ENCODE measurements at places on chromosomes 3 and 15.

- no peak for DNase-seq
Measured at GRCh38 chr3:138845181-138845601, 10.5 kb upstream of the PIK3CB start.

DNA sequence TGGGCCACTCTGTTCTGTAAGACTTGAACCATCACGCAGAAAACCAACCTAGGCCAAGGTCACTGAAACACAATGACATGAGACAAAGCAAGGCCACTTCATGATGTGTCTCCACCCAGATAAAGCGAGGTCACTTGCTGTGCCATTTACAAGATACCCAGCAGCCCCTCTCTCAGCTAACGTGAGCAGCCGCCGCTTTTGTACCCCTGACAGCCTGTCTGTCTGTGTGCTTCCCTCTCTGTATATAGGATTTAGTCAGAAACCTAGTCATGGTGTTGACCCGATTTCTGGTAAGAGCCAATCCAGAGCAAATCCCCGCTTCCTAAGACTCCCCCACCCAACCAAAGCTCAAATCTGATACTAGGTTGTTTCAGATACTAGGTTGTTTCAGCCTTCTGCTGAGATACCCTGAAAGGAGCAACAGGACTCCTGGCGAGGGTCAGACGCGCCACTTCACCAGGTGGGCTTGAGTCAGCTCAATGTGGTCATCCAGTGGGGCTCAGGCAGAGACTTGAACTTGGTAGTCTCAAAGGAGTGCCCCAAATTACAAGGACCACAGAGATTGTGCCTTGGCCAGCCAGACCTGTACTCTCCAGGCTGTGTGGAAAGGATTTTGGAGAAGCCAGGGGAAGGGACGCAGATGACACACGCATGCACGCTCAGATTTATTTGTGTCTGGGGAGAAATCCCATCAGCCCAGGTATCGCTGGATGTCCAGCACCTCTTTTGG is 3.1 kb upstream of the ZXDC start:
- no peak for DNase-seq

DNA sequence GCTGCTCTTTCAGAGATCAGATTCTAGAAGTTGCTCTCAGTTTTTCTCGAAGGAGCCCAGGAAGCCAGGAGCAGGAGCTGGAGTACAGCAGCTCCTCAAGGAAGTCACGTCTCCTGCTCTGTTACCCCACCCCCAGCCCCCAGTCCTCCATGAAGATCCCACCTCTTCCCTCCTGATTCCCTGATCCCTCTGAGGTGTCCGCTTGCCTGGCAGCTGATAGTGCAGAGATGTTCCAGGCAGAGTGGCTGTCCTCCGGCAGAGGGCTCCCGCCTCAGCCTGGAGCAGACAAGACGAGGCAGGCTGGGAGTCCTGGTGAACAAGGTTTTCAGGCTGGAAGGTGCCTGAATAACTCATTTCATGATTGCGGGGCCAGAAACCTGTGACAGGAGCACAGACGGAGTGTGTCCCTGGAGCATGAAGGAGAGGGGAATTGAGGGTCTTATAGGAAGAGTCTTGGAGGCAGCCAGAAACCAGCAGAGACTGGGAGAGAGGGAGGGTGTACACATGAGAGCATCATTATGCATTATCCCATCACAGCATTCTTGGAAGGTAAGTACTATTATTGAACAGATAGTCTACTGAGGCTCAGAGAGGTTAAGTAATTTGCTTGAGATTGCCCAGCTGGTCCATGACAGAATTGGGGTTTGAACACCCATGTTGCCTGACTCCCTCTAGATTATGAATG is 1.2 kb downstream of the HRH1 start:
- peak; percentile 11 for DNase-seq

GRCh38 chr3:48999085-48999858 is 7.9 kb upstream of the WDR6 start:
- no peak for DNase-seq

GRCh38 chr3:27590437-27591298 is 106.5 kb upstream of the SLC4A7 start:
- DNase-seq: no peak

GRCh38 chr3:46883054-46883829 is 5.7 kb downstream of the PTH1R start:
- no peak for DNase-seq

- DNase-seq: peak; percentile 34
Measured at GRCh38 chr15:63833021-63833696, 589 bp downstream of the HERC1 start.

DNA sequence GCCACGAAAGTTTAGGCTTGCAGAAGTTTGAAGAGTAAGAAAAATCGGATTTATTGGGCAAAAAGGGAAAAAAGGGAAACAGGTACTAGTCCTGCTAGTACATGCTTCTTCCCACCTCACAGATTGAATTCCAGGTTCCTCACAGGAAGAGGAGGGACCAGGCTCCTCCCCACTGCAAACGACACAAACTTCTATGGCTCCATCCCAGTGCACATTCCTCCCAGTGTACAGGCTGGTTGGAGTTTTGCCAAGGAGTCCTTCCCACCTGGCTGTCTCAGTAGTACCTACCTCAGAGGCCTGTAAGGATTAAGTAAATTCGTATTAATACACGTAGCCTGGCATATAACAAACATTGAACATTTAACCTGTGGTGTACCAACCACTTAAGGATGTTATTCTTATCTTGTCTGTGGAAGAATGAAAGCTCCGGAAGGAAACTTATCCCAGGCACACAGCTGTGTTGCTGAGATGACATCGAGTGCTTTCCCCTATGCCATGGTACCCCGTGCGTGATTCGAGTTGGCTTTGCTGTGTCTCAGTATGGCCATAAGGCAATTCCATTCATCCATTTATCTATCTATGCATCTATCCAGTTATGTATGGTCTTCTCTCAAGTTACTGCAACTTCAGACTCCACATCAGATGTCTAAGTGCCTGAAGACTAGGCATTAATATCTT is 294.3 kb downstream of the LRTM1 start:
- DNase-seq: no peak

- peak; percentile 32 for DNase-seq
Measured at GRCh38 chr3:48440590-48440958, 517 bp downstream of the TMA7 start.

DNA sequence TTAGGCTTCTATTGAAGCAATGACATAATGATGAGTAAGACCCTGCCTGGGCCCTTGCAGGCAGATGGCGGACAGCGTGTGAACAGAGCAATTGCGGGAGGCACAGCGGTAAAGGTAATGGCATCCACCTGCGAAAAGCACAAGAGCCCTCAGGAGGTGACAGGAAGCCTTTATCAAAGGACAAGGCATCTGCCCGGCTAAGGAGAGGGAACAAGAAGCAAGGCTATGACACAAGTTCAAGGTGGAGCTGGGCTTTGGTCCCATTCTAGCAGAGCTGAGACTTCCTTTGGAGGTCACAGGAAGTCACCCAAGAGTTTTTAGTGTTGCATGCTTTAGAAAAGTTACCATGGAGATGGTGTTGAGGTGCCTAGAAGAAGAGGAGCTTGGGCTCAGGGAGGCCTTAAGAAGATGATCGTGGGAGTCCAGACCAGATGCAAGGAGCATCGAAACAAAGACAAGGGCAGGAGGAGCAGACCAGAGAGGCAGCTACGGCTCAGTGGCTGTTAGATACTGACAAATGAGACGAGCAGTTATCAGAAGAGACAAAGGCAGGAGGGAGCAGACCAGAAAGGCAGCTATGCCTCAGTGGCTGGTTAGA is 34.5 kb downstream of the OSBPL10 start:
- no peak for DNase-seq

DNA sequence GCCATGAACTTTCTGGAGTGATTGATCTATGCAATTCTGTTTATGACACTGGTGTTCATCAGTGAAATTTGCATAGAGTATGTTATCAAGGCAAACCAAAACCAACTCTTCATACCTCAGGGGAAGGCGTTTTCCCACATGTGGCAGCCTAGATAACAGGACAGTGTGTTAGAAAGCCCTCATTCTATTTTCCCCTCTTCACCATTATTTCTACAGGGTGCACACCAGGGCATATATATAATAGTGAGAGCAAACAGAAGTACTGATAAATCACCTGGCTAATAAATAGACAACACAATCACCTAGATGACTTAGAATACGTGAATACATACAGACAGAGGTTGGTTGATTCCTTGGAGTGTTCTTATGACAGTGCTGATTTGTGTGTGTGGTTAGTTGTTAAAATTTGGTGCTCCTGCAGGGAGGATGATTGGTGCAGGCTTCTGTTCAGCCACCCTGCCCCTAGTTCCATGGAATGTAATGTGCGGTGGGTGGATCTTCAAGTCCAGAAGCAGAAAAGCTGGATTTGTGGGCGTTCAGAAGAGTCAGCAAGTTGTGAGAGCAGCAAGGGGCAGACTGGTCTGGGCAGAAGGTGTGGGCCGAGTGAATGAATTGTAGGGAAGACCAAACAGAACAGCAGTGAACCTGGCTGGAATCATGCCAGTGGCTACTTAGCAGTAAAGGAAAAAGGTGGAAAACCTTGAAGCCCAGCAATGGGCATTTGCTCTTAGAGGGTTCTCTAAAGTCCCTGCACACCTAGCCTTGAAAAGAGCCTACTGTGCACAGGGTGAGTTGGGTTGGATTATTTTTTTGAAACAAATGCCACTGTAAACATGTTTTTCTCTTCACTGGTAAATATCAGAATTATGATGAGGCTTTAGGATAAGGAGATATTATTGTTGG is 11.7 kb upstream of the RARRES1 start:
- DNase-seq: peak; percentile 98

GRCh38 chr3:187773233-187774184 is 28.2 kb upstream of the BCL6 start:
- no peak for DNase-seq

GRCh38 chr3:19931180-19931692 is 2.8 kb downstream of the EFHB start:
- peak; percentile 26 for DNase-seq

- no peak for DNase-seq
Measured at GRCh38 chr3:139975594-139976365, 40.8 kb downstream of the CLSTN2 start.

GRCh38 chr3:78348664-78349063 is 1308.8 kb downstream of the ROBO2 start:
- DNase-seq: no peak

GRCh38 chr3:57992452-57993213 is 15.6 kb upstream of the FLNB start:
- no peak for DNase-seq

DNA sequence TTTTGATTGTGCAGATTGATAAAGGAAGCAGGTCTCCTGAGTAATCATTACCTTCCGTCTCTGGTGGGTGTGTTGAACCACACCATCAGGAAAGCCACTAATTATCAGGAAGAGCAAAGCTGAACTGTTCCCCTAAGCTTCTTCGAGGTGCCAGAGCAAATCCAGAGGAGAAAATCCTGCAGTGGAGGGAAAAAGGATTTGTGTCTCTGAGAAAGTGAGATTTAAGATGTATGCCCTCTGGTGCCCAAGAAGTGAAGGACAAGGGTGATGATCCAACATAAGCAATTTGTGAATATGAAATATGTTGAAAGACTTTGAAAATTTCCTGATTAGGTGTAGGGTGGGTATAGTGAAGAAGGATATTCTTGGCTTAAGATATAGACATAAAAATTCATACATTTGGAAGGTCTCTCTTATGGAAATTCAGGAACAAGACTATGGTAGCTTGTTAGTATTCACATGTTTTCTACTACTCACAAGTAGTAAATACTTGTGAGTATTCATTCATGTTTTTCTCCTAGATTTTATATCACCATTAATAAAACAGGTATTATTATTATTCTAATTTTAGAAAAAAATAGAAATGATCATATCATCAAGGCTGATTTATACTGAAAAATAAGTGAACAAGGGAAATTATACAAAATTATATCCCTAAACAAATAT is 34.8 kb downstream of the COMMD2 start:
- DNase-seq: peak; percentile 57

GRCh38 chr3:169334991-169335390 is 328.5 kb downstream of the MECOM start:
- no peak for DNase-seq

DNA sequence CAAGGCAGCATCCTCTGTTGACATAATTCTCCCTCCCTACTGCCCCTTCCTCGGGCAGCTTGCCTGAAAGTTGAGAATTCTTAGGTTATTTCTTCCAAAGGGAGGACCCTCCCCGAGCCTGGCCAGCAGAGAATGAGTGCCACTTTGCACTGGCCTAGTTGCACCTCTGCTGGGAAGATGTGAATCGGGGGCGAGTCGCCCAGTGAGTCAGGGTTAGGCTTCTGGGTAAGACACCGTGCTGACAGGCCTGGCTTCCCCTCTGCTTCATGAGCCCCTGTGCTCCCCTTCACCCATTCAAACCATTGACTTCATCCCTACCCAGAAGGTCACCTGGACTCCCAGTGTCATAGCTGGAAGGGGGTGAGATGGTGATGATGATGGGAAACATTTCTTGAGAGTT is 82.3 kb downstream of the AAGAB start:
- DNase-seq: no peak

DNA sequence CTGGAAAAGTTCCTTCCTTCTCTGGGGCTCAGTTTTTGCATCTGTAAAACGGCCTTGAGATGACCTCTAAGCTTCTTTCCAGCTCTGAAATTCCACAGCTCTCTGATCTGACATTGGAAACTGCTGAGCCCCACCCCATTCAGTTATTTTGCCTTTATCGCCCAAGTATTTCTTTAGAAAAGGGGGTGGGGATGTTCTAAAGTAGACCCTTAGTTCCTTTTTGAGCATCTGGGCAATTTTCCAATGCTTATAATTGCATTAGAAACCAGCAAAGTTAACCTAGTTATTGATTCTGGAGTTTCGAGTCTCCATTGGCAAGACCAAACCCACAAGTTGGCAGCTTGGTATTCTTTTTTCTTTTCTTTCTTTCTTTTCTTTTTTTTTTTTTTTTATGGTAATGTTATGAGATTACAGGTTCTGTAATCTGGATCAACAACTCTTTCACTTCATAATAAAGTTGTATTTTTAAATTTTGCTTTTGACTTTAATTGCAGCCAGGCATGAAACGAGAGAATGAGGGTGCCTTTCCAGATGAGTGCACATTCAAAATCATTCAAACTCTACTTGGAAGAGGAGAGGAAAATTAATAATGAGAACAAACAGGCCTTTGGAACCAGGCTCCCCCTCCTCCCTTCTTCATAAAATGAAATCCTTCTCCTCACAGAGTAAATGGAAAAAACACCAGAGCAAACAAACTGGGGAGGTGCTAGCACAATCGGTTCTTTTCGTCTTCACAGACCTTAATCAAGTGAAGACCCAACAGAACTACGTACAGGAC is 76.8 kb upstream of the LRIG1 start:
- no peak for DNase-seq

DNA sequence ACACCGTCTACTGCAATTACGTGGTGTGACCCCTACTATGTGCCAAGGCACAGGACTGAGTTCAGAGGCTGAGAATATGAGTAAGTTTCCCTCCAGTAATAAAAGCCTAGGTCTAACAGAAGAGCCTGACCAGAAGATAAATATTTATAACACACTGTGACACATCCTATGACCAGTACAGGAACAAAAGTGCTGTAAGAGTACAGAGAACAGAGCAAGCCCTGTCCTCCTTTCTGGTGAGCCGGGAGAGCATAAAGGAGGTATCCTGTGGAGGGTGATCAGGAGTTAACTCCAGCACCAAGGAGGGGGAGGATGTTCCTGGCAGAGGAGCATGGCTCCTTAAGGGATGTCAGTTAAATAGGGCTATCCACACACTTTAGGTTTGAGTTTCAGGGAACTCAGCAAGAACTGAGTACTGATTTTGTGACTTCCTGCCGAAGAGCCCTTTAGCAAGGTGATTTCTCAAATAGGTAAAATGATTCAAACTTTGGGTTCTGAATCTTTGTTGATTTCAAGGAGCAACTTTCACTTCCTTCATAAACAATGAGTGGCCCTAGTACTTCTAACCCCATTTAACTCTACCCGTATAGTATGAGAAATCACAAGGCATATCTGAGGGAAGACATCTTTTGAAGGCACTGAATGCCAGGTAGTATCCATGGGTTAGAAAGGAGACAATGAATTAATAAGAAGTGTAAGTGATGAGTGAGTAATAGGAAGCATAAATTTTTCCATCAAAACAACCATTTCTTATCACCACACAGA is 198.0 kb downstream of the THRB start:
- no peak for DNase-seq
